GM23248 (cell line): ENCODE measurements at places on chromosomes 6 and 20.
A peak's percentile ranks its signal among the peaks of the same experiment; 100 is the strongest.

DNA sequence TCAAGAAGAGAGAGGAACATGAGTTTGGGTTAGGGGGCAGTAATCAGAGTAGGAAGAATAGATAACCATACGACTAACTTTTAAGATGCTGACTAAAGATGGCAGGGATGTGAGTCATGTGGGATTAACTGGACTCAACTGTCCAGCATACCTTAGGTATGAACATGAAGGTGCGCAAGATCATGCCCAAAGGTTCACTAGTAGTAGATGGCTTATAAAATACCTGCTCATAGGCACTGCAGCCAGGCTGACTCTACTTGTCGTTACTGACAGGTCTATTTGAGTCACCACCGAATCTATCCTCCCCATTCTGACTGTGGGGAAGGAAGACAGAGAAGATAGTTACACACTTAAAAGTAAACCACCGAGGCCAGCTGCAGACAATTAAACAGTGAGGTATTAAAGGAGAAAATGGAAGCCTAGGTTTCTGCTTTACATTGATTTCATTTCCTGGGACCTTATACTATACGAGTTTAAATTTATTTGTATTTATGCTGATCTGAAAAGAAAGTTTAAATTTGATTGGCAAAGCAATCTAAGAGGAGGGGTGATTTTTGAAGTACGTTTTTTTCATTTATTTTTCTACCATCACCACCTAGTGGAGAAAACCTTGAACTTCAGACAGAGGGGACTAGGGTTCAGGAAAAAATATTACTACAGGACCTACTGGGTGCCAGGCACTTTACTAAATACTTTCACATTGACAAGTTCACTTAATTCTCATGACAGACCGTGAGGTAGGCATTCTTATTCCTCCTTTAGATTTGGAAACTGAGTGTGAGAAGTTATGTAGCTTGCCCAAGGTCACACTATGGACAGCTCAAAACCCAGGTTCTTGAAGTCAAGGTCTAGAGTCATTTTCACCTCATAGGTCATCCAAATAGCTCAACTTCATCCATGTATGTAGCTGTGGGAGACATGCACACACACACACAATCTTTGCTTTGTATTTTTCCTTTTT lies 4.0 kb upstream of the WRNIP1 start:
- DNase-seq = no peak

DNA sequence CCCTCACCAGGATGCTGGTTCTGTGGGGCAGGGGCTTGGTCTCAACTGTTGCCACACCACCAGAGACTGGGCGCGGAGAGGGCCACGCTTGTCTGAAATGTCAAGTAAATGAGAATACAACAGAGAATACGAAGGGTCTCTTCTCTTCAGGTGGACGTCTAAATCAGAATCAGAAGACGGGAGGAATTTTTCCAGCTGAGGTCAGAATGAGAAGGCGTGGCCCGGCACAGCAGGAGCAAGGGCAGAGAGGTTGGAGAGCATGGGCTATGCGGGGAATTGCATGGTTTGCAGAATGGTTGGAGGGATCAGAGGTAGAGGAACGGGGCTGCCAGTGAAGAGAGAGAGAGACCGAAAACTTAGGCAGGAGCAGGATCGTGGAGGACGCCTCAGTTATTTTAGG lies 337.9 kb downstream of the QKI start:
- DNase-seq = no peak

- peak; percentile 34 for DNase-seq
Measured at GRCh38 chr6:169163411-169163901, 90.2 kb downstream of the THBS2 start.

DNA sequence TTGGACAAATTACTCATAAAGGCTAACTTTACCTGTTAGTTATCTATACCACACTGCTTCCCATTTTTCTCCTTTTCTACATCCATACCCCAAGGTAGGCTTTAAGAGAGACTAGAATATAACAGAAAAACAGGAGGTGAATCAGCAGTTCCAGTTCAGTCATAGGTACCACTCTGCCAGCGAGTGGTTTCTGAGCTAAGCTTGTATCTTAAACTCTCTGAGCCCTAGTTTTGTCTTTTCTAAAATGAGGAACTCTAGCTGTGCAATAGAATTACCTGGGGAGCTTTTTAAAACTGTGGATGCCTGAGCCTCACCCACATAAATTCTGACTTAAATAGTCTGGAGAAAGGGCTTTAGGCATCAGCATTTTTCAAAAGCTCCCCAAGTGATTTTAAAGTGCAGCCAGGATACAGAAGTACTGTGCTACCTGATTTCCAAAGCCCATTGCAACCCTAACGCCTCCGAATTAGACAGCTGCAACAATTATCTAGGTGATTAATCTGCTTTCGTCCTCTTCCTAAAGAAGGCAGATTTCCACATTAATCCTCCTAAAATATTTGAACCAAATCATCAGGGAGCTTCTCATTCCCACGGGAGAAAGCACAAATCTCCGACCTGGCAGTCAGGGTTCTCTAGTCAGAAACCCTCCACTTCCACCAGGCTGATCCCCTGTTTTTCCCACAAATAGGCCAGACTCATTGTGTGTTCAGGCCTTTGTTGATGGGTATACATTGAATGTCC lies 37.4 kb upstream of the RPL7L1 start:
- DNase-seq = no peak
